ENCODE measurements at places on chromosomes 5 and 9.

GRCh38 chr9:81071108-81071507 lies 618.2 kb downstream of the TLE1 start:
- no peak for DNase-seq

DNA sequence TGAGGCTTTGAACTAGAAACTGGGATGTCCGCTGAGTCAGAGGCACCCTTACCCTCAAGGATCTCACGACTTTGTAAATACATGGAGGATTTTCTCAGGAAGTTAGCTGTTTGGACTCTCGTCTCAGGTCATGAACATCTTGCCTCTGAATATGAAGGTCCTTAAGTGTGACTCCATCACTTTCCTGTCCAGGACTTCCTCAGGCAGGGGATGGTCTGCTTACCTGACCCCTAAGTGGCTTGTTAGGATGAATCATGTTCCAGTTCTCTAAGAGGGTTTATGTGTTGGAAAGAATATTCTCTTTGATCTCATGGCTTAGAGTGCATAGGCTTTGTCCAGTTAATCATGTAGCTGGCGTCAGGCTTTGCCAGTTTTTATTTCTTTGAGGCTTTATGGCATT lies 511.7 kb upstream of the KLF4 start:
- no peak for DNase-seq

DNA sequence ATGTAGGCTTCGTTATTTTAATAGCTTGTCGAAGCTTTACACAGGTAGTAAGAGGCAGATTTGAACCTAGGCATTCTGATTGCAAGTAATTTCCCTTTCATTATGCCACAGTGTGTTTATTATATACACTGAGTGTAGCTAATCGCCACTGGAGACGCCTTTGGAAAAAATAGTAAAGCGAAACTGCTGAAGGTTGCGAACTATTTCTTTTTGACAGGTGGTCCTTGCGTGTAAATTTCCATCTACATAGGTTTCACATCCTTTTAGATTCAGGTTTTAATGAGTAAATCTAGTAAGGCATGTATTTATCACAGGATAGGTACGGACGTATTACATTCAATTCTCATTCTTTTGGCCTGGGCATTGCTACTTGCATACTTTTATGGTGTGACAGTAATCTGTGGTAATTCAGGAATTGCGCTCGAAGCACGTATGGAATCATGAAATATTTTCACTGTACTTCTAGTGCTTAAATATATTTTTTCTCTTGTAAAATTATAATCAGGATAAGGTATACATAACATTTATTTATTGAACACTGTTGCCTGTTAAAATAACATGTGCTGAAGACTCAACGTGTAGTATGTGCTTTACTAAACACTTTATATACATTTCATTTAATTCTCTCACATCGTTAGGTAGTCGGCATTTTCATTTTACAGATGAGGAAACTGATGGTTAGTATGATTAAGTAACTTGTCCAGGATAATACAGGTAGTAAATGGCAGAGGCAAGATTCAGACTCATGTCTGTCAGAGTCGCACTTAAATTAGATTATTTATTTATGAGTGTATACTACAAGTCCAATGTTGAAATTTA lies 1.8 kb downstream of the MARCHF6 start:
- no peak for DNase-seq

DNA sequence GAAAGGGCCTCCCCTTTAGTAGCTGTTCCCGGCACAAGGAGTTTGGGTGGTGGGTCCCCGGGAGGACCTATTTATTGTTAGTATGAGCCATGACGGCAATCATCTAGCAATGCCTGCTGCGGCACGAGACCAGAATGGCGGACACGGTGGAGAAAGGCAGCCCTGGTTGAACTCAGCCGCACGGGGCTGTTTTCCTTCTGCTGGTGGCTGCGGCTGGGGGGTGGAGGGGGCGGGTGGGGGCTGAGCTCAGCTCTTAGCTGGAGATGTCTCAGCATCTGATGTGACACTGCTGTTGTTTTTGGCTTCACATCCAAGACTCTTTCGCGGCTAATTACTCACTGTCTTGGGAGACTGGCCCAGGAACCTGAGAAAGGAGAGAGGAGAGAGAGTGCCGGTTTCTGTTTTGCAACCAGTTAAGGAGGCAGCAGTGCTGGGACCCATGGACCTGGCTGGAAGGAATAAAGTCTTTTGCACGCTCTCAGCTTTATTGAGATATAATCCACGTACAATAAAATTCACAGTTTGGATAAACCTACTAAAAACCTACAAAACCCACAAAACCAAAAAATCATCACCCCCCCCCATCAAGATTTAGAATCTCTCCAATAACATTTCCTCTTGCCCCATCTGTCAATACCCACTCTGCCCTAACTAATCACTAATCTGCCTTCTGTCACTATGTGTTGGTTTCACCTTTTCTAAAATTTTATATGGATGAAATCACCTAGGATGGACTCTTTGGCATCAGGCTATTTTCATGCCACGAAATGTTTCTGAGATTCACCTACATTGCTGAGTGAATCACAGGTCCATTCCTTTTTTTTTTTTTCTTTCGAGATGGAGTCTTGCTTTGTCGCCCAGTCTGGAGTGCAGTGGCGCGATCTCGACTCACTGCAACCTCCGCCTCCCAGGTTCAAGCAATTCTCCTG lies 81.8 kb upstream of the NEURL1B start:
- no peak for DNase-seq

DNA sequence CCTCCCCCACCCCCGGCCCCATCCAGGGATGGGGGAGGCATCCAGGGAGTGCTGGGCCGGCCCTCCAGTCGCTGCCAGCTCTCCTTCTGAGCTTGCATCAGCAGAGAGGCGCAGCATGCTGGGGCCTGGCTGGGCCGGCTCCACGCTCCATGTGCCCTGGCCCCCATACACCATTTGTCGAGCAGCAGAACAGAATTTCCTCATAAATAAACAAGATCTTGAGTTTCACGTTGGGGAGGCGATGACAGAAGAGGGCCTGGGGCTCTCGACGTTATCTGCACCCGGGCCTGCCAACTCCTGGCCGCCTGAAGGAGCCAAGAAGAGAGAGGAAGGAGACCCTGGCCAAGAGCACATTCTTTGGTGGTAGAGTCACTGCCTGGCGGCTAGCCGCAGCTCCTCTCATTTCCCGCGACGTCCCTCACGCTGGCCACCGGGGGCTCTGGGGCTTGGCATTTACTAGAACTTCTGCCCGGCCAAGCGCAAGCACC lies 177.0 kb downstream of the FGF18 start:
- DNase-seq, result no peak

- DNase-seq, result no peak
These were observed 48.2 kb downstream of the ABCA1 start for GRCh38 chr9:104879555-104880309.

DNA sequence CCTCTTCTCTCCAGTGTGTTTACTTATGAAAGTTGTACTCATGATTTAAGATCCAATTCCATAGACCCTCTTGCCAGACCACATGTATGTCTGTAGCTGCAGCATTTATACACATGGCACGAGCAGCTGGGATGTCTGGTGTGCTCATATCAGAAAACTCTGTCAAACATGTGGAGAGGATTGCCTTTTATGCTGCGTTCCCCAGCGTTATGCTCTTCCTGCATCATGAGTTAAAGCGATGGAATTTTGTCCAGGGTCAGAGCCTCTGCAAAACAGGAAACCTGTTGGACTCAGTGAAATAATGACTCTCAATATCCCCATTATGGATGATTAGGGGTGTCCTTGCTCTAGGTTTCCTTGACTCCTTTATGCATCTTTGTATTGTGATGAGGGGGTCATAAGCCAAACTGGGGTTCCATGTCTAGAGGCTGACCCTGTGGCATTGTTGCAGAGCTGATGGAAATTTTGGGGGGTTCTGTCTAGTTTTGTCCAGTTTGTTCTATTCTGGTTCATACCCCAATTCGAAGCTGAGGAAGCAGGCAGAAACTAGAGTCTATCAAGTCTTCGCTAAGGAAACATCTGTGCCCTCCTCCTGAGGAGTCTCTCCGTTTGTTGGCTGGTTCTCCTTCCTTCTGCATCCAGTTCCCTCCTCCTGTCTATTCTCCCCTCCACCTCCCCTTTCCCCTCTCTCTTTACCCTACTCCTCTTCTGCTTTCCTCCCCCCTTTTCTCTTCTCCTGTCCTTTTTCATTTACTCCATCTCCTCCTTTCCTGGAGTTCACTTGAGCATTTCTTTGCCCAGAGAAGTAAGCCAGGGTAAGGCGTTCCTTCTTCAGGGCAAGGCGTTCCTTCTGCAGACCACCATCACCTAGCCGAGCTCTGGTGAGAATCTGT lies 252.8 kb downstream of the MAST4 start:
- no peak for DNase-seq

DNA sequence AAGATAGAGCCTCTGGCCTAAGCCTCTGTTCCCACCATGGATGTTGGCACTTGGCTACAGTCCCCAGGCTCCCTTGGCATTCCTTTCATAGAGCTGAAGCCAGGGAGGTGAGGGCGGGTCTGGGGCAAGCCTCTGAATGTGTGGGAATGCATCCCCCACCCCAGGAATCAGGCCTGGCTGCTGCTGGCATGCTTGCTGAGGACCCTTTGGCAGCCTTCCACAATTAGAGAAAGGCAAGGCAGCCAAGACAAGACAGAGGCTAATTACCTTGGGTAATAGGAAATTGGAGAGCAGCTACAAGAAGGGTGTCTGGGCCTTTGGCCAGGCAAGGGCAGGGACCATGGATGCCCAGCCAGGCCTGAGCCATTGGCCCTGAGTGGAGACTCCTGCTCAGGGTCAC lies 204.4 kb upstream of the TRIM32 start:
- no peak for DNase-seq

DNA sequence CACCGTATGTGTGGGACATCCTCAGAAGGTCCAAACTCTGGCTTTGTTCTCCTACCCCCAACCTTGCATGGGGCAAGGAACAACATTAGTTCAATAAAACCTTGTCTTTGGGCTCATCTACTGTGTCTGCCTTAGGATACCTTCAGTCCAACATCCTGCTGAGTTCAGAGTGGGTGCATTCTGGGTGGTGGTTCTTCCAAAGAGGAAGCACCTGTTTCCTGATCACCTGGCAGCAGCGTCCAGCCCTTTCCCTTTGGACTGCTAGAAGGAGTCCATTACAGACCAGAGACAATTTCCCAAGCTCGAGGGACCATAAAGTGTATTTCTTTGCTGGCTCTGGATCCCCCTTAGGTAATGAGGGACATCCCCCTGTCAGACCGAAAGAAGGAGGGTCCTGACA lies 154.1 kb downstream of the SEMA6A start:
- DNase-seq, result no peak

DNA sequence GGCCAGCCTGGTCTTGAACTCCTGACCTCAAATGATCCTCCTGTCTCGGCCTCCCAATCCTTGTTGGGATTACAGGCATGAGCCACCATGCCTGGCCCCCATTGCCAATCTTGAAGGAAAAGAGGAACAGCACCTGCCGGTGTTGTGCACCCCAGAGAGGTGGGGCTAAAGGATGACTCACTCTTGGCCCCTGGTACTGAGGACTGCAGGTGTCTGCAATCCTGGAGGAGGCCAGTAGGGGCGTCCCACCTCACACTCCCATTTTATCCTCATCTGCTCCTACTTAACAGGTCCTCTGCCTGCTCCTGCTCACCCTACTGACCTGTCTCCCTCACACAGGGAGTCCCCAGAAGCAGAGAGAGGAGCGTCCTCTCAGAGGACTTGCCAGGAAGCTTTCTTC lies 390.4 kb downstream of the ARHGEF28 start:
- DNase-seq, result no peak

- DNase-seq, result no peak
These were observed 272.1 kb downstream of the HINT1 start for GRCh38 chr5:130893006-130893405.

DNA sequence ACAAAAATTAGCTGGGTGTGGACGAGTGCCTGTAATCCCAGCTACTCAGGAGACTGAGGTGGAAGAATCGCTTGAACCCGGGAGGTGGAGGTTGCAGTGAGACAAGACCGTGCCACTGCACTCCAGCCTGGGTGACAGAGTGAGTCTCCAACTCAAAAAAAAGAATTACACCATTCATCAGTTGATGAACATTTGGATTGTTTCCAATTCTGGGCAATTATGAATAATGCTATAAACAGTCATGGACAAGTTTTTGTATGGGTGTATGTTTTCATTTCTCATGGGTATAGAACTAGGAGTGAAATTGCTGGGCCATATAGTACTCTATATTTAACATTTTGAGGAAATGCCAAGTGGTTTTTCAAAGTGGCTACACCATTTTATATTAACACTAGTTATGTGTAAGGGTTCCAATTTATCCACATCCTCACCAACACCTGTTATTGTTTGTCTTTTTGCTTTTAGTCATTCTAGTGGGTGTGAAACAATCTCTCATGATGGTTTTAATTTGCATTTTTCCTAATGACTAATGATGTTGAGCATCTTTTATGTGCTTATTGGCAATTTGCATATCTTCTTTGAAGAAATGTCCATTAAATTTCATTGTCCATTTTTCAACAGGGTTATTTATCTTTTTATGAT lies 9.0 kb upstream of the CCDC125 start:
- DNase-seq, result no peak

- no peak for DNase-seq
These were observed 53.7 kb downstream of the MAP1B start for GRCh38 chr5:72160959-72161358.

DNA sequence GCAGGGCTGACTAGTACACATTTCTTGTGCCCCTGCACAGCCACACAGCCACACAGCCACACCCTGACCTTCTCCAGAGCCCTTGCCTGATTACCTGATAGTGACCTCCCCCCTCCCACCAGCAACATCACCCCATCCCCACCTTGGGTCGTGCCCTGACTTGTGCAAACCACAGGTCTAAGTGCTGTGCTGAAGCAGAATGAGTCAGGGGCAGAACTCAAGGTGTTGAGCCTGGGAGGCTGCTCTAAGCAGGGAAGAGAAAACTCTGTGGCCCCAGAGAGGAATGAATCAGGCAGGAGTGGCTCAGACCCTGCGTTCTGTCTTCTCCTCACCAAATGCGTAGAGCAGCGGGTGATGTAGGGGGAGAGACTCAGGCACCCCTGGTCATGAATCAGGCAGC lies 24.3 kb upstream of the FAT2 start:
- no peak for DNase-seq

GRCh38 chr9:107067739-107068416 lies 204.9 kb downstream of the ZNF462 start:
- DNase-seq, result no peak

GRCh38 chr5:96447949-96448348 lies 14.9 kb upstream of the PCSK1 start:
- no peak for DNase-seq

- no peak for DNase-seq
These were observed 32.5 kb downstream of the EBF1 start for GRCh38 chr5:159067201-159067600.

DNA sequence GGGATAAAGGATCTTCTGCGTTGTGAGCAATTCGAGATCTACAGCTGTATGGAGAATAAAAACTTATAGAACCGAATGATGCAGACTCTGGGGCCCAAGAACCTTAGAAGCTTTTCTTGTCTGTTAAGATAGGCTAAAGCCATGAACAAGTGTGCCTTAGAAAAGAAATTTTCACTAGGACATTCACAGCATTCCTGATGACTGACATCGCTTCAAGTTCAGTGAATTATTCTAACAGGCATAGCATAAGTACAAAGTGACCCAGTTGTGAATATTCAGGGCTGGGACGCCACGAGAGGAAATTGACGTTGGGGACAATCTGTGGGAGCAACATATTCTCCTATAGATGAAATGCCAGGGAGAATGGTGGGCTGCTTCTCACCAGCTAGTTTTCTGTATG lies 32.0 kb upstream of the PANK3 start:
- DNase-seq, result no peak

Data from Jurkat, Clone E6-1 (cell line).